ENCODE measurements at places on chromosomes 1 and 21. TPM values are rescaled to one million over a fixed set of nuclear protein-coding genes. Genes with fewer than 3 reads are reported as not detected.

DNA sequence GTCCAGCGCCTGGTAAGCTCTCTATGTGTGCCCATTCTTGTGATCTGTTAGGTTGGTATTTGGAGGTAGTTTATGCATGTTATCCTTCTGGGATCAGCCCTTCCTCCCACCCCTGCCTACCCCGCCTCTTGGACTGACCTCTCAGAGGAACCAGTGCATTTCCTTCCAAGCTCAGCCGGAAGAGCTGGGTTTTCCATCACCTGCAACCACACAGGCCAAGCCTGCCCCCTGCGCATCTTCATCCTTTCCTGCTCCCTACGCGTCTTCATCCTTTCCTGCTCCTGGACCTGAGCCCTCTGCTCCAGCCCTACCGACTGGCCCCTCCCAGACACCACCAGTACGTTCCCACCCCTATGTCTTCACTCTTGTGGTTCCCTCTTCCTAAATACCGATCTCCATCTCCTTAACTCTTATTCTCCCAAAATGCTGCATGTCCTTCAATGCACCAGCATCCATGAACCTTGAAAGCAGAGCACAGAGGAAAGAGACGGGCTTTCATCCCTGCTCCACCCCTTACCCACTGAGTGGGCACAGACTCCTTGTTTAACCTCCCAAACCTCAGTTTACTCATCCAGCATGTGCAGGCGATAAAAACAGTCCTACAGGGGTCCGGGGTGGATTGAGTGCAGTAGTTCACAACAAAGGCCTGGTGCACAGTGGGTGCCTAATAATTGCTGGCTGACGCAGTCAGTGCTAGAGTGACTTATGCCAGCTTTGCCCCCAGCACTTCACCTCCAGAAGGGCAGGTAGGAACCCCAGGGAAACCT, 526.3 kb downstream of the MATN1 start:
- DNase-seq: no peak

GRCh38 chr21:43956670-43957035, 55.5 kb upstream of the TRAPPC10 start:
- no peak for DNase-seq

DNA sequence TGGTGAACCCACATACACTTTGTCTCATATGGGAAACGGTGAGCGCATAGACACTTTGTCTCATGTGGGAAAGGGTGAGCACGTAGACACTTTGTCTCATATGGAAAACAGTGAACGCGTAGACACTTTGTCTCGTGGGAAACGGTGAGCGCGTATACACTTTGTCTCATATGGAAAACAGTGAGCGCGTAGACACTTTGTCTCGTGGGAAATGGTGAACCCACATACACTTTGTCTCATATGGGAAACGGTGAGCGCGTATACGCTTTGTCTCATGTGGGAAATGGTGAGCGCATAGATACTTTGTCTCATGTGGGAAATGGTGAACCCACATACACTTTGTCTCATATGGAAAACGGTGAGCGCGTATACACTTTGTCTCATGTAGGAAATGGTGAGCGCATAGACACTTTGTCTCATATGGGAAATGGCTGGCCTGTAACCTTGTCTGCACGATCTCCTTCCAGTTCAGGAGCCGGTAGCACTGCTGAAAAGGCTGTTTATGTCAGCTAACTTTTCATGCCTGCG, 50.7 kb upstream of the TRAPPC10 start:
- DNase-seq: no peak

DNA sequence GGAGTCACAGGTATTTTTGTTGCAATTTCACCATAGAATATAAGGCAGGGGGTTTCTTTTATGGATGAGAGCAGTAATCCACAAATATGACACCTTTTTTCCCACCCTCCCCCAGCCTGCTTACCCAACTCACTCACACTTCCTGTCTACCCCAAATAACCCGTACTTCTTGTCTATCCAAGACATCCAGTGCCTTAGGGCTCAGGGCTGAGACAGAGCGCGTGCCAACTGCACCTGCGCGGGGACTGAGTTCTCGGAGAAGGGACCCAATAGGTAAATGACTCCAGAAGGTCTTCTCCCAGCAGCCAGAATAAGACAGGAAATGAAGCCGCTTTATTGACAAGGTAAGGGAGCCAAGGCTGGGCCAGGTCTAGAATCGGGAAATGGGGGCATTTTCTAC, 369.1 kb downstream of the SIPA1L2 start:
- DNase-seq: no peak

GRCh38 chr1:237851210-237851845, 39.4 kb downstream of the ZP4 start:
- DNase-seq: peak; percentile 85

GRCh38 chr1:150235294-150235851, 539 bp downstream of the ANP32E start:
- DNase-seq: peak; percentile 24

DNA sequence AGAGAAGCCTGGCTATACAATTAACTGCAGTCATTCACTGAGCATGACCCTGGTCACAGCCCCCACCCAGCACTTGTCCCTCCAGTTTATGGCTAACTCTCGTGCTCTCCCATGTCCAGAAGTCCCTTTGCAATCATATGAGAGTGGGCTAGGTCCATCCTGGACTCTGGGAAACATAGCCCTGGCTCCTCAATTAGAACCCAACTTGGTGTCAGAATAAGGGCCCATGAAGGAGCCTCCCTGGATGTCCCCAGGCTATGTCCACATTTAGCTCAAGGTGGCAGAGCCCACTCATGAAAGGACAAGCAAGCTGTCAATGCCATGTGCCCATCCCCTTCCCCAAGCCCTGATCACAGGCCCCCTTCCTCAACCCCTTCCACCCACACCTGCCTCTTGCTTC, 27.4 kb upstream of the HPDL start:
- no peak for DNase-seq

DNA sequence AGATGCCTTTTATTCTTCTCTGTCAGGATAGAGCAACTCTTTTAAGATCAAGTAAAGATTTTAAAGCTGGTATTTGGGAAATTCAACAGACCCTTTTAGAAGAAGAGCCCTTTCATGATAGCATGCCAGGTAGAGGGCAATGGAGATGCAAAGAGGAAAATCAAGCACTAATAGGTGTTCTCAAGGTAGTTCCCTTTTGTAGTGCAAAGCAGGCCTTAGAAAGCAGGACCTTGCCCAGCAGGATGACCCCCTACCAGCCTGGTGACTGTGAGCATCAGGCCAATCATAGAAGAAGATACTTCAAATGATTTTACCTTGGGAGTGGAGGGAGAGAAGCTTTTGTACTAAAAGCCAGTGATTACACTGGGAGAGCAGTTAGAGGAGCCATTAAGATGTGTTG, 381.4 kb upstream of the ZRANB2 start:
- peak; percentile 2 for DNase-seq

GRCh38 chr1:96474985-96475743, 246.4 kb upstream of the PTBP2 start:
- no peak for DNase-seq

- DNase-seq: no peak
Measured at GRCh38 chr1:186617926-186618325, 62.3 kb downstream of the PTGS2 start.

- DNase-seq: peak; percentile 54
Measured at GRCh38 chr1:182388392-182389134, 3.0 kb downstream of the GLUL start.

DNA sequence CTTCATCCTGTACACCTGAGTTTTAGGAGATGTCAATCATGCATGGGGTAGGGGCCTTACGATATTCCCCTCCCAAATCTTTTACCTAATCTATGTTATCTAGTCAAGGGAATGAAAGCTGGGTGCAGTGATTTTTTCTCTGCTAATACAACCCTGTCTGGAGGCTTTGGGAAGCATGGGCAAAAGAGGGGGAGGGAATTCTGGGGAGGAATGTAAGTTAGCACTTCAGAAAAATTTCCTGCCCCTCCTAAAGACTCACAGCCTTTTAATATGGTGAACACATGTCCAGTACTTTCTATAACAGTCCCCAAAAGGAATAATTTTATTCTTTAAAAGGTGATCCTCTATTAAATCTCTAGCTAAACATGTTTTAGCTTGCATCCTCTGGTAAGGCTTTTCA, 25.6 kb upstream of the PRELP start:
- DNase-seq: no peak

GRCh38 chr1:101929343-101929742, 67.4 kb downstream of the OLFM3 start:
- DNase-seq: no peak

- no peak for DNase-seq
Measured at GRCh38 chr1:152410599-152410998, 3.5 kb downstream of the CRNN start.

GRCh38 chr21:44943686-44944550, 4.1 kb downstream of the SLX9 start:
- DNase-seq: no peak

- no peak for DNase-seq
Measured at GRCh38 chr1:215833941-215834729, 267.0 kb downstream of the KCTD3 start.

- peak; percentile 89 for DNase-seq
Measured at GRCh38 chr1:15740924-15741850, 1.1 kb upstream of the TMEM82 start.

DNA sequence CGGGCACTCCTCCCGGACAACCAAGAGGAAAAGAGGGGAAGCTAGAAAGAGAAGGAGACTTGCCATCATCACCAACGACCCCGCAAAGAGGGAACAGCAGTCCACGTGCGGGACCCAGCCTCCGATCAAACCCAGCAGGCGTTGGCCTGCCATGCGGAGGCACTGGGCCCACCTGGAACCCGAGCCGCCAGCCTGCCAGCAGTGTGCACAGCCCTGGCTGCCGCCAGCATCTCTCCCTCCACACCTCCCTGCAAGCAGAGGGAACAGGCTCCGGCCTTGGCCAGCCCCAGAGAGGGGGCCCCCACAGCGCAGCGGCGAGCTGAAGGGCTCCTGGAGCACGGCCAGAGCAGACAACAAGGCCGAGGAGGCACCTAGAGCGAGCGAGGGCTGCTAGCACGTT, 1244.7 kb upstream of the B3GALT2 start:
- no peak for DNase-seq

GRCh38 chr1:77716065-77716464, 33.6 kb upstream of the ZZZ3 start:
- no peak for DNase-seq

GRCh38 chr1:67735206-67735605, 50.2 kb downstream of the GADD45A start:
- no peak for DNase-seq

DNA sequence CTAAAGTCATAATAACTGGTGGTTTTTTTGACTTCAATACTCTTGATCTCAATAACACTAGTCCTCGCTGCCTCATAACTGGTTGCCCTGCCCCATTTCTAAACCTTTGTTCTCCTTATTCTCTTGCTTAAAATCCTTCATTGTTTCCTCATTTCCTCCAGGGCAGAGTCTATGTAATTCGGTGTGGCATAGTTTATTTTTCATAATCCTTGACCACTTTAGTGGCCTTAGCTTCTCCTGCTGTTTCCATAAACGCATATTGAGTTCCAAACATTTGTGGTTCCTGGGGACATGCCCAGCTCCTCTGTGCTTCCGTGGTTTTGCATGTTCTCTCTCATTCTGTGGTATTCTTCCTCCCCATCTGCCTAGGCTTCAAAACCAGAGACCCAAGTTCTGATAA, 19.0 kb upstream of the TLCD4 start:
- DNase-seq: no peak

DNA sequence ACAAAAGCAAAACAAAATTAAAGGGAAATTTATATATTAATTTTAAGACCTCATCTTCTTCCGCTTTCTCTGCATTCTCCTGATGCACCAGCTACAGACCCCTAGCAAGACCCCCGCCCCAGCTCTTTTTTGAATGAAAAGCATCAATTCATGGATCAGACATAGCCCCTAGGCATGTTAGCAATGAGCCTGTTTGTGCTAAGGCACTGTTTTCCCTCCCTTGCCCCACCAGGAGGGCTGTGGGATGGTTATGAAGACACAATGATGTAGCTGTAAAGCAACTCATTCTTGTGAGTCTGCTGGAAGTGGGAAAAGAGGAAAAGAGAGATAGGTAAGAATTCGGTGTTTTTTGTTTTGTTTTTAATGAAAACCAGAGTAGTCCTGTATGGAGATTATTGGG, 88.5 kb upstream of the ZBTB18 start:
- no peak for DNase-seq

The GPR157 gene
- total RNA-seq: 2.1 TPM

The GBP3 gene
- not detected for total RNA-seq

The KTI12 gene
- 7.3 TPM for total RNA-seq

The PTPRF gene
- 119 TPM for total RNA-seq

The RBM11 gene
- 6.2 TPM for total RNA-seq

The GADD45A gene
- 28.6 TPM for total RNA-seq

The MYBPHL gene
- not detected for total RNA-seq

The ABCA4 gene
- total RNA-seq: 0.87 TPM

Measured in neural progenitor cell (in vitro differentiated cells).